ENCODE measurements at places on chromosomes 3 and 15. TPM values are rescaled to one million over a fixed set of nuclear protein-coding genes. Genes with fewer than 3 reads are reported as not detected.

C2CD4A gene
- total RNA-seq, result 0.13 TPM

DAPK2 gene
- total RNA-seq, result 0.73 TPM

ARHGEF26 gene
- total RNA-seq, result 23.3 TPM

SEMA4B gene
- total RNA-seq, result 13.8 TPM

LNP1 gene
- total RNA-seq, result 18.3 TPM

COL6A5 gene
- not detected for total RNA-seq

PARP15 gene
- total RNA-seq, result 0.28 TPM

FAM81A gene
- total RNA-seq, result 0.31 TPM

CALML4 gene
- 3.8 TPM for total RNA-seq

MRPS22 gene
- 64.6 TPM for total RNA-seq

ANKDD1A gene
- 7.5 TPM for total RNA-seq

RBMS3 gene
- 15.6 TPM for total RNA-seq

RTP1 gene
- total RNA-seq, result 0.85 TPM

FBLN2 gene
- total RNA-seq, result 84.5 TPM

ULK4 gene
- 23.4 TPM for total RNA-seq

DUOX1 gene
- 0.72 TPM for total RNA-seq

SKOR1 gene
- 0.63 TPM for total RNA-seq

SH2D7 gene
- total RNA-seq, result 0.93 TPM

SPATA12 gene
- 1.6 TPM for total RNA-seq

RASGRP1 gene
- 4.7 TPM for total RNA-seq

LRTM1 gene
- 0.75 TPM for total RNA-seq

All from motor neuron (in vitro differentiated cells).